Brain (organoid and tissue), 16 donors: ENCODE measurements at places on chromosomes 3 and 15.

DNA sequence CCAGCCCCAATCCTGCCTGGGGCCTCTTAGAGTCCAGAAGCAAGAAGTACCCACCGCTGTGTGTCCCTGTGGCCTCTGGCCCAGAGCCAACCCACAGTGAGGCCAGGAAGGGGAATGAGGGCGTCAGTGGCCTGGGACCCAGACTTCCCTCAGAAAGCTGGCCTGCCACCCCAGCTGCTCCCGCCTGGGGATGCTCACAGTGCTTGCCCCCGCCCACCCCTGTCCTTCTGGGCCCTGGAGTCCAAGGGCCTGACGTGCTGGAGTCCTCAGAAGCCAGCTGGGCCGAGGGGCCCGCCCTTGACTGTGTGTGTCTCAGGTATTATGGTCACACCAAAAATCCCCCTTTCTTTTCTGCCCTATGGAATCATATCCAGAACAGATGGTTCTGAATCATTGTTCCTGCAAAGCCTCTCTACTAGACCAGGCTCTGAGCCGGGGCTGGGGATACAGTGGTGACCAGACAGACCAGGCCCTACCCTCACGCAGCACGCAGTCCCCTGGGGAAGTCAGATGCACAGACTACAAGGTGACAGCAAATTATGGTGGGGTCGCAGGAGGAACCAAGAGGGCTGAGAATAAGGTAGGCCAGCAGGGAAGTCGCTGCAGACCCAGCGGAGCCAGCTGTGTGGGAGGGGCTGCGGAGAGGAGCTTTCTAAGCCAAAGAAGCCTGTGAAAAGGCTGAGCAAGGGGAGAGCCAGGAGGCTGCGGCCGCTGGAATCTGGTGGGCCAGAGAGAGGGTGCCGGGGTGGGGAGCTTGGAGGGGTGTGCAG lies 99.1 kb downstream of the VGLL4 start:
- DNase-seq, result no peak

- no peak for DNase-seq
Observed at GRCh38 chr15:56987286-56987685, 68.8 kb downstream of the TCF12 start.

GRCh38 chr15:70523616-70524015 lies 239.7 kb downstream of the UACA start:
- DNase-seq, result no peak

GRCh38 chr3:160140756-160141155 lies 84.5 kb upstream of the C3orf80 start:
- DNase-seq, result no peak

GRCh38 chr3:79175870-79176269 lies 591.9 kb downstream of the ROBO1 start:
- DNase-seq, result no peak
